ENCODE measurements at places on chromosomes 7 and 10.

DNA sequence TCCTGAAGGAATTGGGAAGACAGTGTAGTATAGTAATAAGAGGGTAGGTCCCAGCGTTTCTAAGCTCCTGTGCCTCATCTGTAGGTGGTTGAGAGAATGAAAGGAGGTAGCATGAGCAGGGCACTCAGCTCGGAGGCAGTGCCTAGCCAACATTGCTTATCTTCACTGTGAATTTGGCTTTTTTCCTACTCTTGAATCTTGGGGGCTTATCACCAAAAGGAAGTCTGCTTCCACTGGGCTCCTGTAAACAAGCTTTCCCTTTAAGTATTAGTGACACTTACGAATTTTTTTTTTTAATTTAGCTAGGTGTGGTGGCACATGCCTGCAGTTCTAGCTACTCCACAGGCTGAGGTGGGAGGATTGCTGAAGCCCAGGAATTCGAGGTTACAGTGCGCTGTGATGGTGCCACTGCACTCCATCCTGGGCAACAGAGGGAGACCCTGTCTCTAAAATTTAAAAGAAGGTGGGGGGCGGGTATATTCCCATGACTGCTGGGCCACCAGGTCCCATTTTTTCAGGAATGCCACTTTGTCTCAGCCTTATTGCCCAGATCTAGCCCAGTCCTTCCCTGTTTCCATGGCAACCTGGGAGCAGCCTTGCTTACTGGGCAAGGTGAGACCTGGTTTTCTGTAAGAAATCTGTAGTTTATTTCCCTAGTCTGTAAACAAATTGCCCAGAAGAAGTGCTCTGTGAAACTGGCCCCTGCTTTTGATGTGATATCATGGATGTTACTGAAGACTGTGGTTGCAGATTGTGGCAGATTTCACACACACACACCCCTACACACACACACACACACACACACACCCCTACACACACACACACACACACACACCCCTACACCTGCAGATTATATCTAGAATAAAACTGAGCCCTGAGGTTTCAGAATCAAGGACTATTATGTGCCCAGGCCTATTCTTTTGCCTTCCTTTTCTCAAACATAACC is 19.4 kb downstream of the OGDH start:
- DNase-seq = no peak

DNA sequence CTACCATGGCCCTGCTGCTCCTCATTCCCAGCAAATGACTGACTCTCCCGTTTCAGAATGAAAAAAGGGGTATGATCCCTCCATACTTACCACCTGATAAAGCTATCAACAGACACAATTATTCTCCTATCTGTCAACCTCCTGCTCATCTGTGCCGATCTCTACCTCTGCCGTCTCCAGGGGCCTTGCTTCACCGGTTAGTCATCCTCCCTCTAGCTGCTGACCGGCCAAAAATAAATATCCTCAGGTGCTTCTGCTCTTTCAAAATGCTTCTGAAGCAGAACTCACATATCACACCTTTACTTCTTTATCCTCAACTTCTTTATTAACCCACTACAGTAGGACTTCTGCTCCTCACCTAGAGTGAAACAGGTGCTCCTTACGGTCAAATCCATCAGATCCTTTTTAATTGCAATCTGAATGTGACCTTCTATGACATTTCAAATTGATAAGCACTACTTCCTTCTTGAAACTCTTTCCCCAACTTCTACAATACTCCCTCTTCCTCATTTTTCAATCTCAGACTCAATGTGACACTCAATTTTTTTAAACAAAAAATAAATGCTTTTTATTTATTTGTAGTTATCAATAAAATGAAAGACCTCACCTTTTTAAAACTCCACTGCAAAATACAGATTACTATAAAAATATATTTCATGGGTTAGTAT is 63.2 kb downstream of the LMBR1 start:
- peak; percentile 65 for DNase-seq

DNA sequence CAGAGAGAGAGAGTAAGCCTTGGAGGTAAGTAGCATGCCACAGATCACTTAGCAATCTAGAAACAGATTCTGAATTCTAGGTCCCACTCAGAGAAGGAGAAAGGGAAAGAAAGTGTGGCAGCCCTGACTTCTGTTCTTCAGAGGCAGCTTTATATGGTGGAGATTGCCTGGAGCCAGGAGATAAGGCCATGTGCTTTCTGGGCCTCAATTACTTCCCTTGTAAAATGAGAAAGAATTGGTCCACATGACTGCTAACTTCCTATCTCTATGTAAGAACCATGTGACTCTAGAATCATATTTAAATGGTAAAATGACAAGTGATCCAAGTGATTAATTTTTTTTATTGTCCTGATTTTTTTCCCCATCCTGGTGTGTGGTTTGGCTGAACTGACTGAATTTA is 64.1 kb downstream of the HHEX start:
- DNase-seq = no peak

- no peak for DNase-seq
Measured at GRCh38 chr10:21280971-21281572, 244.4 kb downstream of the SKIDA1 start.

GRCh38 chr7:114426382-114426781 is 11.8 kb downstream of the FOXP2 start:
- no peak for DNase-seq

DNA sequence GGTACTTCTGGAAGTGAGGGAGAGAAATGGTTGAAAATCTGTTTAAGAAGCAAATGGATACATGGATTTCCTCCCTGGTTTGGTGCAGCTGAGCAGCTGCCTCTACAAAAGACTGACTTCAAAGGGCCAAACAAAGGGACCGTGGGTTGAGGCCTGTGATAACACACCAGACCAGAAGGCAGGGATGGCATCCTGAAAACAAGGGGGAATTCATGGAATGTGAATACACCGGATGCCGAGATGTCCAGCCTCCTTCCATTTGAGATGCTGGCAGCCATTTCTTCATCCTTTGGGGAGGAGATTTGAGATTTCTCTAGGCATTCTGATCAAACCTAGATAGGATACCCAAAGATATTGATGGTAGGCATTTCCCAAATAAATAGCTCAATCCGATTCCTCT is 36.9 kb downstream of the TAF3 start:
- no peak for DNase-seq

GRCh38 chr7:38317515-38317914 is 44.1 kb upstream of the TARP start:
- DNase-seq = no peak

Data from MCF 10A (cell line).